ENCODE measurements at places on chromosomes 5 and 9. TPM values are rescaled to one million over a fixed set of nuclear protein-coding genes. Genes with fewer than 3 reads are reported as not detected.

SURF1 gene
- 26.6 TPM for total RNA-seq

- no peak for DNase-seq
- H3K27me3 ChIP-seq = peaks cover 6% of the 10 kb centered on the region
- no peak overlapping the region for H3K4me3 ChIP-seq
Measured at GRCh38 chr5:17233488-17233887, 16.1 kb downstream of the BASP1 start.

DNA sequence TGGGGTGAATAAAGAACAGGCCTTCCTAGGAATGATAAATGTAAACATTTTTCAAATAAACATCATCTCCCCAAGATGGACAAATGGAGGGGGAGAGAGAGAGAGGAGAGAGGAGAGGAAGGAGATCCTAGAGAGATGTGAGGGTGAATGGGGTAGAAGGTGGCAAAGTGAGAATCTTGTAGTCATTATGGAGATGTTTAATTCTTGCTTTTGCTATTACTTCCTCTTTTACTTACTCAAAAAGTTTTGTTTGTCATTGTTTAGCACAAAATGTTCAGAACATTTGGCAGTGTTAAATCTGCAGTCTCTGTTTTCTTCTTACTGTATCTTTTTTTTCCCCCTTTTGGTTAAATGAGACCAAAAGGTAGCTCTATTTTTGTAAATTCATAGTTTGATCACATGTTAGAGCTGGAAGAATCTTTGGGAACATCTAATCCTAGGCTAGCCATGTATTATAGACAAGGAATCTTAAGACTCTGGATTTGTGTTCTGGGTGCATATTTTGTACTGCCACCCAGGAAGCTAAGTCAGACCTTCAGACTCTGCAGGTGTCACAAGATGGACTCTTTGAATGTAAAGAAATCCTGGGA is 266.1 kb downstream of the NTRK2 start:
- H3K4me1 ChIP-seq = no peaks in the 10 kb centered on the region
- H3K27ac ChIP-seq = no peak overlapping the region
- no peaks in the 10 kb centered on the region for H3K36me3 ChIP-seq
- DNase-seq = no peak
- no peak overlapping the region for H3K4me3 ChIP-seq

DNA sequence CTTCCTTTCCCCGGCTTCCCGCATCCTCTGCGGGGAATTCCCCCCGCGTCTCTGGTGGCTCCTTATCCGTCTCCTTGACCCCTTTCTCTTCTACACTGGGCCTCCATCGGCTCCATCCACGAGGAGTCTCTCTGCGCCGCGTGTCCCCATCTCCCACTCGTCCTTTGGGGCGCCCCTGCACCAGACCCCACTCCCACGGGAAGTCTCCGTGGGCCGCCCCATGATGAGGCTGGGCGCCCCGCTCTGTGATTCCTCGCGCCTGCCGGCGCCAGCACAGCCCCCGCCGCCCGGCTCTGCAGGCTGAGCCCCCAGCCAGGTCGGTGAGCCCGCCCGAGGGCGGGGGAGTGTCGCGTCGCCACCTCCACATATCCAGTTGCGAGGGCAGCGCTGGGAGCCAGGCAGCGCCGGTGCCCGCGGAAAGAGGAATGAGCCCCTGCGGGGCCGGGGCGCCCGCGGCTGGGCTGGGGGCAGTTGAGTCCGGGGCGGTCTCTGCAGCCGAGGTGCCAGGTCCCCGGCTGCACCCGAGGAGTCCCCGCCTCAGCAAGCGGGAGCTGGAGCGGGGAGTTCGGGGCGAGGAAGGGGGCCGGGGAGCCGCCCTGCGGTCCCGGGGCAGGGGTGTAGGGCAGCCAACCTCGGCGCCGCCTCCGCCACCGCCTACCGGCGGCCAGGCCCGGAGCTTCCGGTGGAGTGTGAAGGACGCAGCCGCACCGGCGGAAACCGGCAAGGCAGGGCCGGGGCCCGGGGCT is 2.1 kb upstream of the TRAF1 start:
- peak overlapping the region; percentile 100 for H3K27ac ChIP-seq
- H3K27me3 ChIP-seq = no peaks in the 10 kb centered on the region
- H3K4me1 ChIP-seq = peaks cover 78% of the 10 kb centered on the region
- peak; percentile 83 for DNase-seq

GRCh38 chr5:55959208-55959607 is 35.6 kb downstream of the IL6ST start:
- peak overlapping the region; percentile 26 for H3K27ac ChIP-seq
- peaks cover 12% of the 10 kb centered on the region for H3K4me1 ChIP-seq
- H3K27me3 ChIP-seq = no peaks in the 10 kb centered on the region
- no peak overlapping the region for H3K4me3 ChIP-seq
- peaks cover 27% of the 10 kb centered on the region for H3K36me3 ChIP-seq

DNA sequence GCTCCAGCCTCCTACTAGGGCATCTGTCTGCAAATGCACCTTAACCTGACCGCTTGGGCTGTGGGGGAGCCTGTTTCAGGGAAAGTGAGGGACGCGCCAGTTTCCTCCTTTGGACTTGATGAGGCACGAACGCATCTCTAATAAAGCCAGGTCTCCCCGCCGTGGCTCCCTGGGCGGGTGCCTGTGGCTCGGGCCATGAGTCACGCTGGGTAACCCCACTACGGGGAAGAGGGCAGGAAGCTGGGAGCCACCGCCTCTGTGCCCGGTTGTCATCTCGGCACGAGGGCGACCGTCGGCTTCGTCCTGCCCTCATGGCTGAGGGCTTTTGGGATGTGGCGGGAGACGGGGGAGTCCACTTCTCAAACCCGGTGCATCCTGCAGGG is 12.1 kb downstream of the NOTCH1 start:
- H3K4me1 ChIP-seq = peaks cover 39% of the 10 kb centered on the region
- H3K27ac ChIP-seq = peak overlapping the region; percentile 91
- H3K27me3 ChIP-seq = no peaks in the 10 kb centered on the region

- no peak overlapping the region for H3K4me3 ChIP-seq
- no peak overlapping the region for H3K27ac ChIP-seq
- no peaks in the 10 kb centered on the region for H3K4me1 ChIP-seq
- no peak for DNase-seq
- H3K27me3 ChIP-seq = no peaks in the 10 kb centered on the region
- H3K36me3 ChIP-seq = peaks cover 31% of the 10 kb centered on the region
Measured at GRCh38 chr5:116234681-116235080, 149.9 kb downstream of the COMMD10 start.
